Memory B cell (primary cell): ENCODE measurements at places on chromosomes 7 and 10.

DNA sequence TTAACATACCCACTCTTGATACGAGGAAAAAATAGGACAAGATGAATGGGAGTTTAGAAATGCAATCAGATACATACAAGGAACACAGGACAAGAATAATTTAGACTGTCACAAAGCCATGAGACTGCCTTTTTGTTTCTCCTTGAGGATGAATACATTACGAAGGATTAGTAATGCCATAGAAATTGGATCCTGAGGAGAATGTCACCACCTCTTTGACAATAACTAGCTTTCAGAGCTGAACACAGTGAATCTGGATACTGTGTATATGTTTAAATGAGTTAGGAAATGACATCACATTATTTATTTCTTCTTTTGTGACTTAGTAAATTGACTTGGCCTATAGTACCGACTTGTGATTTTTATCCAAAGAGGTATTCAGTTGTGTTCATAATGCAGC is 596.3 kb upstream of the CNTNAP2 start:
- DNase-seq = no peak

DNA sequence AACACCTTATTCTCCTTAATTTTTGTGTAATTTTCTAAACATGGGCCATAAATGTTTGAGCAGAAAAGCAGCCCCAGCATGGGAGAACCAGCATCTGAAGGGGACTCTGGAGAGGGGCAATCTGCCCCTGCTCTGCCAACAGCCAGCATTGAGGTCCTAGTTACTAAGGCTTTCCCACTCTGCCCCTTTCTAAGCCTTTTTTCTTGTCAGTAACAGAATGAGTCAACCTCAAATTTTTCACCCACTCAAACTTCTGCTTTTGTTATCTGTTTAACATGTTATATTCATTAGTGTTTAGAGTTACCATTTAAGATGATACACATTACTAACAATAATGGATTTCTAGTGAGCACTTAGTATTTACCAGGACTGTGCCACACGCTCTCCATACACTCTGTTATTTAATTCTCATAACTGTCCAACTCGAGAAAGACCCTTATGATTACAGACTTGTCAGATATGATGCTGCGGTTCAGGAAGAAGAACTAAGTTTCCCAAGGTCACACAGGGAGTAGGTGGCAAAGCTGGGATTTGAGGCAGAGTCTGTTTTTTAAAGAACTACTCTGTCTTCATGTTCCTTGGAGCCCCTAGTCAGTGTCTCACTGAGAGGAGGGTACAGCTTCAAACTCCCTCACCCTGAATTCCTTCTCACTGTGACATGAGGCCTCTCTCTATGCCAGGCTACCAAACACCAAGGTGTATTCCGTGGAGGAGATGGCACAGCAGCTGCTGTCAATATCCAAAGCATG is 19.9 kb upstream of the GPAM start:
- DNase-seq = no peak

- DNase-seq = no peak
Measured at GRCh38 chr7:36928311-36928710, 204.0 kb upstream of the AOAH start.

GRCh38 chr7:131011976-131012375 is 278.0 kb upstream of the KLF14 start:
- no peak for DNase-seq

DNA sequence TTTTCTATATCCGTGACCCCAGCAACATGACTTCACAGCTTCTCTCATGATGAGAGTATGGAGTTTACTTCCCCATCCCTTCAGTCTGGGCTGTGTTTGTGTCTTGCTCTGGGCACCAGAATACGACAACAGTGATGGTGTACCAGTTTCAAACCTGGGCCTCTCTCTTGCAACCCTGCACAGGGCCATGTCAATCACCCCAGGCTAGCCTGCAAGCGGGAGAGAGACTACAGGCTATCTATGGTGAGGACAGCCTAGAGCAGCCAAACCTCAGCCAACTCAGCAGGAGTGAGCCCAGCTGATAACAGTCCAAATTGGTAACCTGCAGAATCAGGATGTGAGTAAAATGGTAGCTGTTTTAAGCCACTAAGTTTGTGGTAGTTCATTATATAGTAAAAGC is 235.8 kb downstream of the CHCHD3 start:
- no peak for DNase-seq

DNA sequence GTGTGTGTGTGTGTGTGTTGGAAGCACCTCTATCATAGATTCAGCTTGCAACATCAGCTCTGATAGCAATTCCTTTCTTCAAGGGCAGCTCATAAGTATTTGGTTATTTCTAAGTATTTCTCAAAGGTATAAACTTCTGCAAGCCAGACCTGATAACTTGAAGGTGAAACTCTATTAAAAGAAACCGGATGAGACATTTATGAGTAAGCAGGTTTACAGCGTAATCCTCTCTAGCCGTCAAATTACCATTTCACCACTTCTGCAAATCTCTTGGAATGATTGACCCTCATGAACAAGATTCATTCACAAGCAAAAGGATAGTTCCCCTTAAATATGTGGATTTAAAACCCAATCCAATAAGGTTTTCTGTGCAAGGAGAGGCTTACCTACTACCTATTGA is 23.1 kb downstream of the PDE1C start:
- no peak for DNase-seq

DNA sequence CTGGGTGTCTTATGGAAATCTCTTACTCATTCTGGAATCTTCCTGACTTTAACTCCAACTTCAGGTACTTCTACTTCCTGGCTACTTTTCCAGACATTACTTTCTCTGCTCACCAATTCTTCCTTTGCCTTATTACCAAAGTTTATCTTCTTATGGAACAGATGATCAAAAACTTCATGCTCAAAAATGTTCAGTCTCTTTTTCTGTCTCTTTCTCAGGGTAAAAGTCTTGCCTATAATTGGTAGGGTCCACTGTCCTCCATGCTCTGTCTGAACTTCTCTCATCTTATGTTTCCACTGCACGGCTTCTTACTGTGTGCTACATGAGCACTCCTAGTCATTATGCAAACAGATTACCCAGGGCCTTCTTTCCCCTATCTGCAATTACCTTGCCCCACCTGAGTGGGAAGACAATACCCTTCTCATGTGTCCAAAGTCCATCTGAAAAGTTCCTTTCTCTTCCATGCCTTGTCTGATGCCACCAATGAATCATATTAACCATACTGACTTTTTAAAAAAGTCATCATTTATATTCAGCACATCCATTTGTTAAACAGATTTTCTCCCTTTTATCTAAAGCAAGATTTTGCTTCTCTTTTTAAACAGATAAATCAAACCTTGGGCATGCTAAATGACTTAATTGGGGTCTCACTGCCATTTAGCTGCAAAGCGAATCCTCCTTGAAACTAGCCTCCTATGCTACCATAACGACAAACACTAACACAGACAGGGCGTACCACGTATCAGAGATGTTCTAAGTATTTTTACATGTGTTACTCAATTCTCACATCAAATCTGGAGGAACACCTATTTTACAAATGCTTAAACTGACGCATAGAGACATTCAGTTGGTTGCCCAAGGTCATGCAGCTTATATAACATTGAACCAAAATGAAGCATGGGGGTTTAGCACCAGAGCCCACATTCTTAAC is 48.8 kb downstream of the SEMA3C start:
- no peak for DNase-seq

- no peak for DNase-seq
Measured at GRCh38 chr10:22010973-22011408, 7.5 kb upstream of the DNAJC1 start.

- no peak for DNase-seq
Measured at GRCh38 chr7:118696879-118697278, 472.4 kb downstream of the ANKRD7 start.

- DNase-seq = no peak
Measured at GRCh38 chr10:76350583-76350982, 919.2 kb downstream of the LRMDA start.

DNA sequence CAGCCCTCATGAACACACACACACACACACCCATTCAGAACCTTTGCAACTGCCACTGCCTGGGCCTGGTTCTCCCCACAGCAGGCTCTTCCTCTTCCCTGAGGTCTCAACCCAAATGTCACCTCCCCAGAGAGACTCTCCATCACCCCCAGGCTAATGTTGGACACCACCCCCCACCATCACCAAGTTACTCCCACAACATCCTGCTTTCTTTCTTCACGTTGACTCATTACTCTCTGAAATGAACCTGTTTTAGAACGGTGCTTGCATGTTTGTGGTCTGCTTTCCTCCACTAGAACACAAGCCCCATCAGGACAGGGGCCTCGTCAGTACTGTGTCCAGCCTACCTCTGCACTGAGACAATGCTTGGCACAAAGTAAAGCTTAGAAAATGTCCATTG is 16.0 kb downstream of the AFAP1L2 start:
- DNase-seq = no peak

- no peak for DNase-seq
Measured at GRCh38 chr10:28365840-28366239, 63.0 kb upstream of the MPP7 start.

DNA sequence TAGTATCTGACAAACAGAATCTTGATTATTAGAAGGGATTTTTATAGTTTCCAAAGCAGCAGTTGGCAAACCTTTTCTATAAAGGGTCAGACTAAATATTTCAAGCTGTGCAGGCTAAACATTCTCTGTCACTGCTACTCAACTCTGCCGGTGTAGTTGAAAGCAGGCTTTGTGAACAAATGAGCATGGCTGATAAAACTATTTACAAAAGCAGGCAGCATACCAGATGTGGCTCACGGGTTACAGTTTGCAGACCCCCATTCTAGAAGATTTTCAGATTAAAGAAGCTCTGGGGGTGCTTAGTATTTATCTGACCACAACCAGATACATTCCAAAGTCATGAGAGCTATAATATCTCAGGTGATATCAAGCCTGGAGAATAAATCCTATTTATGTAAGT is 1017.5 kb downstream of the SORCS1 start:
- no peak for DNase-seq

DNA sequence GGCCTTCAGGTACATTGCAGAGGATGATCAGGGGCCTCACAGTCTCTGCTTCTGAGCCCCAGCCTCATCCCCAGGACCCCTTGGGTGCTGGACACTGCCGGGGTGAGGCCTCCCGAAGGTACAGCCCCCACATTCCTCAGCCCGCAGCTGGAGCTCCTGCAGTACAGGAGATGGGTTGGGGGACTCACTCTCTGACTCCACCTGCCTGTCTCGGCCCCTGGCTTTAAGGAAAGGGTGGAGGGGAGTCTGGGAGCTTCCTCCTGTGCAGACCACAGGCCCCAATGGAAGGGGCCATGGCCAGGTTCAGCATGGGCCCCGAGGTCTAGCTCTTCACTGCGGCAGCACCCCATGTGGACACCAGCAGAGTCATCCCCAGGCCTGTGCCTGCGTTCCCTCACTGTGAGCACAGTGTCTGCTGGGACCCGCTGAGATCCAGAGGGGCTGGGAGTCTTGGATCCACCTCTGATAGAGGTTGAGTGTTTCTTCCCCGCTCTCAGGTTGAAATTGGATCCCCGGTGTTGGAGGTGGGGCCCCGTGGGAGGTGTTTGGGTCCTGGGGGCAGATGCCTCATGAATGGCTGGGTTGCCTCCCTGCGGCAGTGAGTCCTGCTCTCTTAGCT is 99.9 kb downstream of the PRKAG2 start:
- no peak for DNase-seq

- DNase-seq = no peak
Measured at GRCh38 chr7:79716329-79716728, 262.9 kb upstream of the MAGI2 start.

GRCh38 chr10:121084675-121085070 is 233.5 kb downstream of the WDR11 start:
- DNase-seq = no peak
